ENCODE measurements at places on chromosomes 1 and 21. TPM values are rescaled to one million over a fixed set of nuclear protein-coding genes. Genes with fewer than 3 reads are reported as not detected.
A peak's percentile ranks its signal among the peaks of the same experiment; 100 is the strongest.

Gene WNT3A
- total RNA-seq: 1.5 TPM

GRCh38 chr1:240766831-240767230 is 154.9 kb upstream of the GREM2 start:
- no peak overlapping the region for H3K27ac ChIP-seq
- peaks cover 33% of the 10 kb centered on the region for H3K4me1 ChIP-seq
- H3K27me3 ChIP-seq: no peaks in the 10 kb centered on the region
- DNase-seq: peak; percentile 60
- H3K36me3 ChIP-seq: no peaks in the 10 kb centered on the region
- no peak overlapping the region for H3K4me3 ChIP-seq

DNA sequence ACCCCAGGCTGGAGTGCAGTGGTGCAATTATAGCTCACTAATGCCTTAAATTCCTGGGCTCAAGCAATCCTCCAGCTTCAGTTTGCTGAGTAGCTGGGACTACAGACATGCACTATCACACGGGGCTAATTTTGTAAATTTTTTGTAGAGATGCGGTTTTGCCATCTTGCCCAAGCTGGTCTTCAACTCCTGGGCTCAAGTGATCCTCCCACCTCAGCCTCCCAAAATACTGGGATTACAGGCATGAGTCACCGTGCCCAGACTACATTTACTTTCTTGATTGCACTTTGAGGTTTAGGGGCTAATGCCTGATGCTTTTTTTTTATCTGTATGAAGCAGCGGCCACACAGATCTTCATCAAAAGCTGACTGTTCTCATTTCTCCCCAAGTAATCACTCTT is 124.6 kb downstream of the KIF26B start:
- no peaks in the 10 kb centered on the region for H3K4me1 ChIP-seq
- peaks cover 48% of the 10 kb centered on the region for H3K27me3 ChIP-seq
- H3K27ac ChIP-seq: no peak overlapping the region
- no peak overlapping the region for H3K4me3 ChIP-seq

GRCh38 chr1:179166663-179167417 is 62.6 kb downstream of the ABL2 start:
- H3K4me1 ChIP-seq: peaks cover 38% of the 10 kb centered on the region
- H3K27me3 ChIP-seq: no peaks in the 10 kb centered on the region
- no peaks in the 10 kb centered on the region for H3K36me3 ChIP-seq
- no peak overlapping the region for H3K27ac ChIP-seq
- H3K4me3 ChIP-seq: no peak overlapping the region

DNA sequence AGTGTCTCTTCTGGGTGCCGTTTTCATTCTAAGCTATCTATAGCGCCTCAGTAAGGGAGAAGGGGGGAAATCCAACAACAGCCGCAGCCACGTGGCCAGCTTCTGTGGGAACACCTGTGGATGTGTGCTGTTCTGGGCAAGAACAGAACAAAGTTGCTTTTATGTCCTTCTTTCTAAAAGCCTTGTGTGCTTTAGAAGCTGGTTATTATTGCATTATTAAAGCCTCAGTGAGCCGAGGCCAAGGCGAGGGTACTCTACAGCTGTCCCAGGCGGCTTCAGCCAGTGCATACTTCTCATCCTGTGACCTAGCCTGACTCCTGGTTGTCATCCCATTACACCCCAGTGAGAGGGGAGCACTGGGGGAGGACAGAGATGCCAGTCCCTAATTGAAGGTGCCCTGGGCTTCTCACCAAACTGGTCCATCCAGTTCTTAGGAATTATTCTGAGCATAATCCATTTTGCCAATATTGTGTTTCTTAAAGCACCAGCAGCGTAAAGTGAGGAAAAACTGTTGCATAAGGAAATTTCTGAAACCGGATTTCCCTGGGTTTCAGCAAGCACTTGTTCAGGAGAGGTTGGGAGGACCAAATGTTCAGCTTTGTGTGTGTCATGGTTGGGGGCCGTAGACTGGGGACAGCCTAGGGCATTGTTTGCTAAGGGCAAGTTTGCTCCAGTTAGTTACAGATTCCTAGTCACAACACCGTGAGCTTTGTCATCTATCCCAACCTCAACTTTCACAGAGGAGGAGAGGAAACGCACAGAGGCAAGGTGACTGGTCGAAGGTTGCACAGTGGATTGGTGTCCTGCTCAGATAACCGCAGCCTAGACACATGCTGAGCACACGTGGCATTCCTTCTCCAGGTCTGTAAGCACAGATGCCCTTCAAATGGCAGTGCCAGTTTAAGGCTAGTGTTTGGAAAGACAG is 61.0 kb upstream of the ATP1A1 start:
- H3K27ac ChIP-seq: peak overlapping the region; percentile 67
- H3K36me3 ChIP-seq: no peaks in the 10 kb centered on the region
- H3K27me3 ChIP-seq: no peaks in the 10 kb centered on the region
